ENCODE measurements at places on chromosomes 3 and 15.

- DNase-seq: no peak
Observed at GRCh38 chr3:185460719-185461350, 38.0 kb downstream of the TMEM41A start.

DNA sequence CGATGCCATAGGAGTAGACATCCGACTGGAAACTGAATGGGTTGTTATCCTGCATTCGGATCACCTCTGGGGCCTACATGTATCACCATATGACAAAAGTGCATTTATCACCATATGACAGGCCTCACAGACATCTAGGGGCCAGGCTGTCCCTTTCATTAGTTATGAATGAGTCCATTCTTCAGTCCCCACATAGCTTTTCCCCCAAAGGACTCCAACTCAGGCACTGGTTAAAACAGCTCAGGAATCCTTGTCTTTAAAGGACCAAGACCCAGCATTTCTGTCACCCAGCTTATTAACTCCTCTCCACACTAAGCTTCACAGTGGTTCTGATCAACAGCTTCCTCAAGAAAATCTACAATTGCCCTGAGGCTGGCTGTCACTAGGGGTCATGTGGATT lies 28.3 kb downstream of the MKRN2 start:
- DNase-seq: no peak

DNA sequence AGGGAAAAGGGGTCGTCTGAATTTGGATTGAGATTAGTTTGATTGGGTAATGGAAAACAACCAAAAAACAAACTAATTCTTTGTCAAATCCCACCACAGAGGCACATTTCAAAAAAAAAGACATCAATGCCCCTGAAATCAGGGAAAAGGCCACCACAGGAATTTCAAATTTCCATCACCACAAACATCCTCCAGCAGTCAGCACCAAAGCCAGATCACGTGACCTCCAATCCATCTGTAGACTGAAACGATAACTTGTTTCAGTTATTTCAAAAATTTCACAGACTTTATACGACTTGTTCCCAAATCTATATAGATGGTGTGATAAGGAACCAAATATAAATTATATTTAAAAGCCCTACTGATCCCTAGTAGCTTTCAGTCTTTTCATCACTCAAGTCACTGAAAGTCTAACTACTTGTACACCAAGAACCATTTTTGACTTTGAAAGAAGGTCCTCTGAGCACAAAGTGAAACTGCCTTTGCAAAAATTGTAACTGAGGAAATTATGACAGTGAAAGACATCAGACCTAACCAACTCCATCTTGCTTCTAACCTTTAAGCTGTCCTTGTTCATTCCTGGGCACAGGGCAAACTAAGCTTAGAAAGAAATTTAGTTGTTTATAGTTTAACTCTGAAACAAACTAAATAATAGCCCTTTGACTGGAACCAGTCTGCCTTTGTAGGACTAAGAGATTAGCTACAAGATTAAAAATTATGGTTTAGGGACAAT lies 48.1 kb upstream of the PLCL2 start:
- DNase-seq: no peak

- DNase-seq: no peak
Observed at GRCh38 chr3:17213102-17213501, 328.3 kb downstream of the PLCL2 start.

DNA sequence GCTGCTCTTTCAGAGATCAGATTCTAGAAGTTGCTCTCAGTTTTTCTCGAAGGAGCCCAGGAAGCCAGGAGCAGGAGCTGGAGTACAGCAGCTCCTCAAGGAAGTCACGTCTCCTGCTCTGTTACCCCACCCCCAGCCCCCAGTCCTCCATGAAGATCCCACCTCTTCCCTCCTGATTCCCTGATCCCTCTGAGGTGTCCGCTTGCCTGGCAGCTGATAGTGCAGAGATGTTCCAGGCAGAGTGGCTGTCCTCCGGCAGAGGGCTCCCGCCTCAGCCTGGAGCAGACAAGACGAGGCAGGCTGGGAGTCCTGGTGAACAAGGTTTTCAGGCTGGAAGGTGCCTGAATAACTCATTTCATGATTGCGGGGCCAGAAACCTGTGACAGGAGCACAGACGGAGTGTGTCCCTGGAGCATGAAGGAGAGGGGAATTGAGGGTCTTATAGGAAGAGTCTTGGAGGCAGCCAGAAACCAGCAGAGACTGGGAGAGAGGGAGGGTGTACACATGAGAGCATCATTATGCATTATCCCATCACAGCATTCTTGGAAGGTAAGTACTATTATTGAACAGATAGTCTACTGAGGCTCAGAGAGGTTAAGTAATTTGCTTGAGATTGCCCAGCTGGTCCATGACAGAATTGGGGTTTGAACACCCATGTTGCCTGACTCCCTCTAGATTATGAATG lies 1.2 kb downstream of the HRH1 start:
- DNase-seq: no peak

- no peak for DNase-seq
Observed at GRCh38 chr3:39752019-39752637, 57.3 kb upstream of the MYRIP start.

DNA sequence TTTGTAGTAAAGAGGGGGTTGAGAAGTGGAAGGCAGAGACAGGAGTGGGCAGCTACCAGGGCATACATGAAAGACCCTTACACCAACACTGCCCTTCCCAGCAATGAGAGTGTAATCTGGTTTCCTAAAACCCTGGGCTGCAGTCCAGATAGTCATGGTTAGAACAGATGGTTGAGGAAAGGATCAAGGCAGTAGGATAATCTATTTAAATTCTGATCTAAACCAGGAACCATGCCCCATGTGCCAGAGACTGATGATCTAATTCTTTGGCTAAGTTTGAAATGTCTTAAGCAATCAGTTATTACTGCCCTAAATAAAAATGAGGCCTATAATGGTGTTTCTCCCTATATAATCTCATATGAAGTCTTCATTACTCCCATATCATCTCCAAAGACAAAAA lies 59.6 kb downstream of the PRTG start:
- DNase-seq: no peak

DNA sequence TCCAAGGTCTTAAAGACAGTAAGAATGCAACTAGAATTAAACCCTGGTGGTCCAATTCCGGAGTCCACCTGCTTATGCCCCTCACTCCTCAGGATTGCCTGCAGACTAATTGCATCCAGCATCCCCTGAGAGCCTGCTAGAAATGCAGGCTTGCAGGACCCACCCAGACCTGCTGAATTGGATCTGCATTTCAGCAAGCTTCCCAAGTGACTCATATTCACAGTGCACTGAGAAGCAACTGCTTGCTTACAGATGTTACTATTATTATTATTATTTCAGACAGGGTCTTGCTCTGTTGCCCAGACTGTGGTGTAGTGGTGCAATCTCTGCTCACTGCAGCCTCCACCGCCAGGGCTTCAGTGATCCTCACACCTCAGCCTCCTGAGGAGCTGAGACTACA lies 83.5 kb upstream of the VGLL4 start:
- DNase-seq: no peak
